ENCODE measurements at places on chromosomes 16 and 17.
A peak's percentile ranks its signal among the peaks of the same experiment; 100 is the strongest.

- DNase-seq: no peak
Measured at GRCh38 chr17:7042501-7043181, 1.3 kb downstream of the SLC16A11 start.

DNA sequence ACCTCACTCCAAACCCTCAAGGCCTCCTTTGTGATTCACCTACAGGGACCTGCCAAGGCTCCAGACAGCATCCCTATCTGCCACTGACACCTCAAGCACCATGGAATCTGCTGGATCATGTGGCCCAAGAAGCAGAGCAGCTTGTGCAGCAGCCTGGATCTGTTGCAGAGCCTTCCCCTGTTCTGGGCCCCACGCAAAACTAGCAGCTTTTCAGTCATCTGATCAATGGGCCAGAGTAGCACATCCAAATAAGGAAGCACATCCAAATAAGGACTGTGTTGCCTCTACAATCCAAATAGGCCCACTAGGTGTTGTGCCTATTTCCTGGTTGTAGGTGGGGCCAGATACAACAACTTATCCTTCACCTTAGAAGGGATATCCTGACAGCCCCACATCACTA, 97.1 kb upstream of the GNAO1 start:
- no peak for DNase-seq

- DNase-seq: peak; percentile 18
Measured at GRCh38 chr16:66152823-66153393, 213.6 kb upstream of the CDH5 start.

- no peak for DNase-seq
Measured at GRCh38 chr16:50519001-50519400, 29.2 kb upstream of the NKD1 start.

- peak; percentile 53 for DNase-seq
Measured at GRCh38 chr17:68172461-68172954, 75.3 kb upstream of the AMZ2 start.

DNA sequence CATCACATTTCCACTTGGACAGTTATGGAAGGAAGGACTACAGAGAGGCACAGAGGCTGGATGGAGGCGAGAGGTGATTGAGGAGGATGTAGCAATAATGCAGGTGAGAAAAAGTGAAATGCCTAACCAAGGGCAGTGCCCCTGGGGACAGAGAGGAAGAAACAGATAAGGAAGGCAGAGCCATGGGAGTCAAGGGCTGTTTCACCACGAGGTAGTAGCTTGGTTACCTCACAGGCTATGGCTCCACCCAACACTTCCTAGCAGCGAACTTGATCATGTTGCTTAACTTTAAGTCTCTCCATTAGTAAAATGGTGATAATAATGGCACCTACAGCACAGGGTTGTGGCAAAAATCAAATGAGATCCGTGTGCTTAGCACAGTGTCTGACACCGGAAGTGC, 83.9 kb downstream of the YPEL2 start:
- no peak for DNase-seq

DNA sequence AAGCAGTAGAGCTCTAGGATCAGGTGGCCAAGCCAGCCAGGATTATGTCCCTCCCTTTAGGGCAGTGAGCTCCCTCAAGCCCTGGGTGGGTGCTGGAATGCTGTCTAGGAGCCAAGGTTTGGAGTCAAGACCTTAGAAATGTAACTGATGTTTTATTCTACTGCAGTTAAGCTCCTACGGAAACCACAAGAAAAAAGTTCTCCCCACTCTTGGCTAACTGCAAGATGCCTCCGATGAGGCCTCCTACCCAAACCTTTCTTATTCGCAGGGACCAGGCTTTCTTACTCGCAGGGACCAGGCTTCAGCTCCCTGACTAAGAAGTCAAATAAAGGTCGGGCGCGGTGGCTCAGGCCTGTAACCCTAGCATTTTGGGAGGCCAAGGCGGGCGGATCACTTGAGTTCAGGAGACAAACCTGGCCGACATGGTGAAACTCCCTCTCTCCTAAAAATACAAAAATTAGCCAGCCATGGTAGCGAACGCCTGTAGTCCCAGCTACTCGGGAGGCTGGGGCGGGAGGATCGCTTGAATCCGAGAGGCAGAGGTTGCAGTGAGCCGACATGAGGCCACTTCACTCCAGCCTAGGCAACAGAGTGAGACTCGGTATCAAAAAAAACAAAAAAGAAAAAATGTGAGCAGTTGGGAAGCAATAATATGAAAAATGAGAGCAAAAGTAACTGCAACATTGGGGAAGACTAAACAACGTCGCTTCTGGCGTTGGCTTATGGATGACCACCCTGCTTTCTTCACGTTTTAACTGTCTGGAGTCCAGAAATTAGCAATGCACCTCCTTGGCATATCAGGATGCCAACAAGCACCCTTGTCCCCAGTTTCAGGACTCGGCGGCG, 31.7 kb upstream of the ARL4D start:
- DNase-seq: no peak

DNA sequence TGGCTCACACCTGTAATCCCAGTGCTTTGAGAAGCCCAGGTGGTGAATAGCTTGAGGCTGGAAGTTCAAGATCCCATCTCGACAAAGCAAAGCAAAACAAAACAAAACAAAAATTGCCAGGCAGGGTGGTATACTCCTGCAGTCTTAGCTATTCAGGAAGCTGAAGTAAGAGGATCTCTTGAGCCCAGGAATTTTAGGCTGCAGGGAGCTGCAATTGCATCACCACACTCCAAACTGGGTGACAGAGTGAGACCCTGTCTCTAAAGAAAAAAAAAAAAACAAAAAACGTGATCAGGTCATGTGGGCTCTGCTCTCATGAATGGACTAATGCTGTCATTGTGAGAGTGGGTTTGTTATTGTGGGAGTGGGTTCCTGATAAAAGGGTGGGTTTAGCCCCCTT, 409.1 kb downstream of the NPIPA7 start:
- DNase-seq: no peak

DNA sequence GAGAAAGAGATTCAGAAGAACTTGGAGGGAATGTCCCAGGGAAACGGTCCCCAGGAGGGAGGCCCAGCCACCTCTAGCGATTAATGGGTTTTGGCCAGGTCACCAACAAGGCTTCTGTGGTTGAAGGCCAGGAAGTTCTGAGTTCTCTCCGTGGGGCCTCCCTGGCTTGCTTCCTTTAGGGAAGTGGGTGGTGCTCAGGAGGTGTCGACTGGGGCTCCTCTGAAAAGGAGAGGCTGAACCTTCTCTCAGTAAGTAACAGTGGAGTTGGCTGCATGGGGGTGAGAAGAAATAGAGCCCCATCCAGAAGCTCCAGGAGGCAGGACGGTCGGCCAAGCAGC, 77.1 kb upstream of the GSE1 start:
- DNase-seq: no peak

DNA sequence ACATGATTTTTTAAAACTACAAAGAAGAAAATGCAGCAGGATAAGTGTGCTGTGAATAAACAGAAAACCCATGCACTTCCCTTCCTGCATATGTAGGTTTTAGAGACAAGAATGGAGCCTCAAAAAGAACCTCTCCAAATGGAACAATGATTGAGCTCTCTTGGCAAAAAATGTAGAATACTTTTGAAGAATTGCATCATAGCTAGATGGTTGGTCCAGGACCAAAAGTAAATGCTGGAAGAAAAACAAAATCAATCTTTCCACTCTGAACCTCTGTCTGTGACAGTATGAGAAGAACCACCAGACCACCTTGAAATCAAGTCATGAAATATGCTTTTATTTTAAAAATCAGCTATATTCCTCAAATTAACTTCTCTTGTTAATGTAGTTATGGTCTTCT, 17.5 kb downstream of the HELZ start:
- DNase-seq: no peak

- DNase-seq: peak; percentile 61
Measured at GRCh38 chr17:4498461-4499397, at the start of gene SPNS2. Gene SPNS2, plus strand, starts transcription at chr17:4498881. Its CDS starts 167 bp downstream, at chr17:4499048.

DNA sequence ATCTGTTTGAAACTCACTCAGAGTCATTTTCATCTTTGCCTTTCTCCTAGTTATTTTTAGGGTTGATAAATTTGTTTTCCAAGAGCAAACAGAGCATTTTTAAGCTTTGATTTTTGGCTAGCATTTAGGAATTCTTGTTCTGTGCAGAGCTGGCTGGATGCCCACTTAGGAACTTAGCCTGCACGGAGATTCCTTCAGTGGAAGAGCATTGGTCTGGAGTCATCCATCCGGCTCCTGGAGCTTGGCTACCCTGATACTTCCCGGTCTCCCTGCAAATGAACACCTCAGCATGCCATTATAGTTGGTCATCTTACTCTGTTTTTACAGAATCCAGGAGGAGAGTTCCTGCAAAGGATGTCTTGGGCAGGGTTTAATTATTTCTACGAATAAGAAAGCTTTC, 57.1 kb downstream of the SPECC1 start:
- peak; percentile 75 for DNase-seq

DNA sequence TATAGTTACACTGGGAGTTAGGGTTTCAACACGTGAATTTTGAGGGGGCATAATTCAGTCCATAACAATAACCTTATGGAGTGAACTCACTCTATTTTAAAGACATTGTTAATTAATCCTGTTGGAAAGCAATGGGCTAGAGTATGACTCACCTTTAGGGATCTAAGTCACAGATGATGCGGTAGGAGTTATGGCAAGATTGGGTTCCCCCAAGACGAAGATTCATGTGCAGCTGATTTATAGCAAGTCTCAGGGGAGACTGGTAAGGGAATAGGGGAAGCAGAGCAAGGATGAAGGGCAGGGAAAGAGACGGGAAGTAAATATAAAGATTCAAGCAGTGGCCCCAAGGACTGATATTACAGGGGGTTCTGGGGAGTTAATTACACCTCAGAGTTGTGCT, 159.6 kb upstream of the DNAH9 start:
- DNase-seq: no peak

DNA sequence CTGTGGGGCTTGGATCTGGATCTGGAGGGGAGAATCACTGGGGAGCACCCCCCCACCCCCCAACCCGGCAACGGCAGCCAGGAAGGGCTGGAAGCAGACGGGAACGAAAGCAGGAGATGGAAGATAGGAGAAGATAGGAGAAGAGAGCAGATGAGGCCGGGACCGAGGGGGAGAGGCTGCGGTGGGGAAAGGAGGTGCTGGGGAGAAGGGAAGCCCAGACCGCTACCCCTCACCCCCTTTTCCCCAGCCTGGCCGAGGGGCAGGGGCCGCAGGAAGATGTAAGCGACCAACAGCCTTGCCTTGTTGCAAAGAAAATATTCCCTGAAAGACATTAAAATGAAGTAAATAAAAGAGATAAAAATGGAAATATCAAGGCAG, 26.8 kb upstream of the CBFA2T3 start:
- no peak for DNase-seq

GRCh38 chr17:39530513-39530912, 69.2 kb downstream of the CDK12 start:
- no peak for DNase-seq

DNA sequence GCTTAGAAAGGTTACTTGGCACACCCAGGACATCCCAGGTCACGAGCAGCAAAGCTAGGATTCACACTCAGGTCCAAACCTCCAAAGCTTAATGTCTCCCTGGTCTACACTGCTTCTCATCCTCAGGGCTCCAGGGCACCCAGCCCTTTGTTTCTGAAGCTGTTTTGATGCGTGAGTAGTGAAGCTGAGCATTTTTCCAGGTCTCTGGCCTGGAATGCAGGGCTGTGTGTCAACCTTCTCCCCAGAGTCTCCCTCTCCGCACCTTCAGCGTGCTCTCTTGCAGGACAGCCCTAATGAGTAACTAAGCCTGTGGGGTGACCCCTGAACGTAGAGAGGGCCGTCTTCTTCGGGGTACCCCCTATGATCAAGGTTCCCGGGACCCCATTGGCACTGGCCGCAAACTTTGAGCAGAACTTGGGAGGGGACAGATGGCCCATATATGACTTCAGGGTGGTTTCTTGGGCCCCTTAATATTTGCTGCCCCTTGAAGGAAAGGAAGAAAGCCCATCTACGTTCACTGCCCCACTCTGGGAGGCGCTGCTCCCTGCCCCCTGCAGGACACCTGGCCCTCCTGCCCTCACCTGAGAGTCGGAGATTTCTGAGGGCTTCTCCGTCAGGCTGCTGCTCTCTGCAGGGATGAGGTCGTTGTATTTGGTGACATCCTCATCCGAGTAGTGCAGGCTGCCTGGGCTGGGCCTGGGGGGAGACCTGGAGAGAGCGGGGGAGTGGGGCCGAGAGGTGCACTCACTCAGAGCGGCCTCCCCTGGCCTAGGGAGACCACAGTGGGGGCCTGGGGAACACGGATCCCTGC, 36.4 kb upstream of the CDC42EP4 start:
- no peak for DNase-seq

DNA sequence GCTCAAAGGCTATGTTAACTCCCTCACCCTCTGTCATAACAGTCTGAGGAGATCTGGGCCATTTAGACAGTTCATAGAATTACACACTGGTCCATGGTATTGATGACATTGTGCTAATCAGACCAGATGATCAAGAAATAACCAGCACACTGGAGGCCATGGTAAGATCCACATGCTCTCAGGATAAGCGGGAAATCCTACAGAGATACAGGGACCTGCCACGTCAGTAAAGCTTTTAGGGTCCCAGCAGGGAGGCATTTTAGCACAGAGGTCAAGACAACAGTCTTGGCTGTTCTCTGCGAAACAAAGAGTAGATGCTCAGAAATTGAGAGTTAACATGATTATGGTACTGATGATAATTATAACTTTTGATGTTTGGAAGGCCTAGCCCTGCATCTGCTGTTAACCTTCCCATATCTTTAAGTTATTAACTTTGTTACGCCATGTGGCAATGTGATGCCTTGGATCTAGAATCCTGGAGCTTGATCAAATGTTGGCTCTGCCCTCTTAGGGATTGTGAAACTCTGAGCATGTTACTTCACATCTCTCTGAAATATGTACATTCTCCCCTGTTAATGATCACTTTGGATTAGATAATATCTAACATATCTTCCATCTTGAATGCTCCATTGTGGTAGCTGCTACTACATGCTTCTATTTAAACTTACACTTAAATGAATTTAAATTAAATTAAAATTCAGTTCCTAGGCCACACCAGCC, 172.0 kb upstream of the SOX9 start:
- no peak for DNase-seq

DNA sequence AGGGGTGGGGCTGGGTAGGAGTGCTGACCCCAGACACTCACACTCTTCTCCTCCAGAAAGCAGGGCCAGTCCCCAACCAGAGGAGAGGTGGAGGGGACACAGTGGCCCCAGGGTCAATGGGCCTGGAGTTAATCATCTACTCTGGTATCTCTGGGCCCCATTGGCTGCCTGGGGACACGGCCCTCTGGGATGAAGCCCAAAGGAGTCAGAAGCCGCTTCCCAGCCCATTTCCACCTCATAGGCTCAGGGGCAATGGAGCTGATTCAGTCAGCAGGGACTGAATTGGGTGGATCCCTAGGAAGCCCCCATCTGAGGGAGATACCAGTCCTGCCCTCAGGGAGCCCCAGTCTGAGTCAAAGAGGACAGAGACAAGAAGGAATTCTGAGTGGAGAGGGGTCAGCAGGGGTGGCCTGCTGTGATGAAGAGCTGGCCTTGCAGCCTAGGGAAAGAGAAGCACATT, 2.9 kb upstream of the NAGS start:
- no peak for DNase-seq

- peak; percentile 78 for DNase-seq
Measured at GRCh38 chr17:38322156-38322779, 21.5 kb downstream of the GPR179 start.
